ENCODE measurements at places on chromosomes 1 and 21.

DNA sequence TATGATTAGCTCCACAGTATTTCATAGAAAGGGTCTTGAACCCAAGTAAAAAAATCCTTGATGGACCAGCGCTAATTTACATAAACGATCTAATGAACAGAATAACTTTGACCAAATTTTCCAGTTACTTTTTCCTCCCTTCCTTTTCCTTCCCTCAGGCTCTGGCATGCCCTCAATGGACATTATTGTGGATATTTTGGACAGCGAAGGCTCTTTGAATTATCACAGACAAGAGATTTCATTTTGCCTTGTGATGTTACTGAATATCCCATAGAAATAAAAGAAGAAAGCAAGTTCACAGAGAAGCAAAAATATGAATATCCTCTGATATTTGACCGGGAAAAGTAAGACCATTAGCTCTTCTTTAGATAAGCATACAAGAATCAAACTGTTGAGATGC lies 60.3 kb upstream of the EXO1 start:
- DNase-seq, result no peak

DNA sequence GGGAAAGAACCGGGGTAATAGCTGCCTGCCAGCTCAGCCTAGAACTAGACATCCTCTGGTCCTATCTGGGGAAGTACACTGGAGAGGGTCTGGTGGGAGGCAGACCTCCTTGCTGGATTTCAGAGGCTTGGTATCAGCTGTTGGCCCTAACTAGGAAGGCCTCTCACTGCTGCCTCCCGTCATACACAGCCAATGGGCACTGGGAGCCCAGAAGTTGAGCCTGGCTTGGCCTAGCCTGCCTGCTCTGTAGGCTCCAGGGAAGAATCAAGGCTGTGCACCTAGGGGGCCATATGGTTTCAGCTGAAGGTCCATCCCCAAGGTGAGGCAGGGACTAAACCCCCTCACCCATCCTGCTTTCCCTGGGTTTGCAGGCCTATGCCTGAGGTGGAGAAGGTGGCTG lies 4.3 kb upstream of the MUTYH start:
- DNase-seq, result no peak

GRCh38 chr1:240021709-240022108 lies 70.0 kb upstream of the FMN2 start:
- DNase-seq, result no peak

DNA sequence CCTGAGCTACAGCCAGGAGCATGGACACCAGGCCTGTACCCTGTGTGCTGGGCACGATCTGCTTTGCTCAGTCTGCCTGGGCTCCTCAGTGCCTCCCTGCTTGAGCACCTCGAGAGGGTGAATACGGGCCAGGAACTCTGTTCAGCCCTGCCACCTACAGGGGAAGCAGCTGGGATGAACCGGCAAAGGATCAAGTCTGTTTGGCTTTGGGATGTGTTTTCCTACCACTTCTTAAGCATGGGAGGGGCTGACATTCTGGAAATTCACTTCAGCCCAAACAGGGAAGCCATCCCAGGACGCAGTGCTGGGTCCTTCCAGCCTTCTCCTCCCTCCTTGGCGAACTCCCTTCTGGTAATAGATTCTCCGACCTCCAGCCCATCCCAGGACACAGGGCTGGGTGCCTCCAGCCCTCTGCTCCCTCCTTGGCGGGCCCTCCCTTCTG lies 55.8 kb upstream of the SELENON start:
- DNase-seq, result peak; percentile 65

DNA sequence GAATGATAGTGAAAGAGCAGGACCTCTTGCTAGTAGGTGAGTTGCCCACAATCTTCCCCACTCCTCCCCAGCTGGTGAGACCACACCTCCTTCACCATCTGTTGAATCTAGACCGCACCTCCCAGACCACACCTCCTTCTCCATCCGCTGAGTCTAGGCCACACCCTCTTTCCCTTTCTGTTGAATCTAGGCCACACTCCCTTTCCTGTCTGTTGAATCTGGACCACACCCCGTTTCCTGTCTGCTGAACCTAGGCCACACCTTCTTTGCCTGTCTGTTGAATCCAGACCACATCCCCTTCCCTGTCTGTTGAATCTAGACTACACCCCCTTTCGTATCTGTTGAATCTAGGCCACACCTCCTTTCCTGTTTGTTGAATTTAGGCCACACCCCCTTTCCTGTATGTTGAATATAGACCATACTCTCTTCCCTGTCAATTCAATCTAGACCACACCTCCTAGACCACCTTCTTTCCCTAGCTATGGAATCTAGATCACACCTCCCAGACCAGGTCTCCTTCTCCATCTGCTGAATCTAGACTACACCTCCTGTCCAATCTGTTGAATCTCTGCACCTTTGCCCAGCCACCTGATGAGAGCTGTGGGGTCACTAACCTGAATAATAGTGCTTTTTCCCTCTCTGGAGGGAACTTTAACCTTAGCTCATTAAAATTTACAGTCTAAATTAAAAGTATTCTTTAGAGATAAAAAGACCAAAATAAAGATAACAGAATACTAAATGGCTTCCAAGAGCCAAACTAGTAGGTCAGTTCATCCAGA lies 116.3 kb downstream of the DAB1 start:
- no peak for DNase-seq

DNA sequence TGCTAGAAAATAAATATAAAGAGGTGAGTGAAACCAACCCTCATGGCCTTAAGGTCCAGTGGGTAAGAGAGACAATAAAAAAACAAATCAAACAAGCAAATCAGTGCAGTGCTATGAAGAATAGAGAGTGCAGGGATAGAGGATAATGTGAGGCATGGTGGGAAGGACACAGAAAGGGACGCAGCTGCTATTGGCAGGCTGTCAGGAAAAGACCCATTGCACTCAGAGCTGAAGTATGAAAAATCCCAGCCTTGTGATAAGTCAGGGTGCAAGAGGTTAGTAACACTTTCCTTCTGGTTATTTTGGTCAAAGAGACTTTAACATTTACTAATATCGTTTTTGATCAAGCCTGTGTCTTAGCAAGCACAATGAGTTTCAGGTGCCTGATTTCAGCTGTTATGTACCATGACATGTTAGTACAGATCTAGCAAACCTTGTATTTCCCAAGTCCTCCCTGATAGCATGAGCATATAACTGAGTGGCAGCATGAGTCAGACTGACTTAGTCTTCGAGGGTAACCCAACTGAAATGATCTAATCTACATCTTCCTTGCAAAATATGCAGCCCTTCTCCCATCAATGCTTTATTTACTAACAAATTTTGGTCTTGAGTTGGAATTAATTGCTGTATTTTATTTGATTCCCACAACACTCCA lies 31.7 kb downstream of the CHML start:
- DNase-seq, result no peak

DNA sequence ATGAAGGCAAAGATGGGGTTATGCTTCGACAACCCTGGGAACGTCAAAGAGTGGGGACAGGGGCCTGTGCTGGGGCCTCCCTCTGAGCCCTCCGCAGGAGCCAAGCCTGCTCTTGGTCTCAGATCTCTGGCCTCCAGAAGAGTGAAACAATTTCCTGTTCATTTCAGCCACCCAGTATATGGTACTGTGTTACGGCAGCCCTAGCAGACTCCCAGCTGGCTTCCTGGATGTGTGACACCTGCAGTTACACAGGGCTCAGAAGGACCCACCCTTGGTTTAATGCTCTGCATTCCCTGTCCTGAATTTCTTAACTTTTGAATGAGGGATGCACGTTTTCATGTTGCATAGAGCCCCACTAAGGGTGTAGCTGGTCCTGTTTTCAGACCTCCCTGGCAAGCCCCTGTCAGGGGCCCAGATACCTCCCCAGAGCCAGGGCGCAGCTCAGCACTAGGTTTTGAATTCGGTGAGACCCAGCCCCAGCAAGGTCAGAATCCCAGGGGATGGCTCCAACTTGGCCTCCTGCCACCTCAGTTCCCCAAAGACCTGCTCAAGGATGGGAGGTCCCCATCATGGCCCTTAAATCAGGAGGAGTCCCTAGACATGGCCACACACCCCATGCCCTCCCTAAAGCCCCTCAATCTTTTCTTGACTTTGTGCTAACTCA lies 79.0 kb upstream of the IFFO2 start:
- DNase-seq, result no peak

GRCh38 chr1:57820356-57821095 lies 396.7 kb upstream of the DAB1 start:
- no peak for DNase-seq

- no peak for DNase-seq
Measured at GRCh38 chr1:47211796-47212269, 20.2 kb downstream of the TAL1 start.

DNA sequence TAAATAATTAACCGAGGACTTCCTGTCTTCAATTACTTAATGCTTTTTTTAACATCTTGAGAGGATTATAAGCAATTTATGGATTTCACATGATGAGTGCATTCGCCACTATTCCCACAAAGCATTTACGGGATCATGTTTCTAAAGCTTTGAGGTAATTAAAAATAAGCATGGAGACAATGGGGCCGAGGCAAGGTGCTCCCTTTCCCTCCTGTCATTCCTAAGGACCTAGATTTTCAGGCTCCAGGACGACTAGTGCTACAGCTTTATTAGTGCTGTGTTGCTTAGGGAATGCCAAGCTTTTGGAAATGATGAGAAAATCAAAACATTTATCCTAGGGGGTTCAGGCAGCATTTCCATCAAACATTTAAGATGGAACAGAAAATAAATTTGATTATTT lies 209.2 kb downstream of the KCTD3 start:
- DNase-seq, result no peak

- no peak for DNase-seq
Measured at GRCh38 chr1:43034778-43035177, 76.1 kb upstream of the SLC2A1 start.

DNA sequence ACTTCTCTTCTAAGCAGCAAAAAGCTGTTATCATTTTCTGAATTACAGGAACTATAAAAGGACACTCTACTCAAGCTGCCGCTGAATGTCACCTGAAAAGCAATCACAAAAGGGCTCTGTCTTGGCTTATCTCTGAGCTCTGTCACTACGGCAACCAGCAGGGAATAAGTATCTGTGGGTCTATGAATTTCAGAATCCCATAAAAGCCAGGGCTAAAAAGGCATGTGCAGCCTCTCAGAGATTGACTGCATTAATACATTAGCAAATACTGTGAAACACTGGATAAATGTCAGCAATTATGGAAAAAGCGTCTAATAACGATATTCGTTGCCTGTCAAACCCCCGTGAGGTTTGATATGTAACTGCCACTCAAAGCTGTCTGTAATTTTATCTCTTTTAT lies 210.2 kb upstream of the DMRTA2 start:
- DNase-seq, result no peak

DNA sequence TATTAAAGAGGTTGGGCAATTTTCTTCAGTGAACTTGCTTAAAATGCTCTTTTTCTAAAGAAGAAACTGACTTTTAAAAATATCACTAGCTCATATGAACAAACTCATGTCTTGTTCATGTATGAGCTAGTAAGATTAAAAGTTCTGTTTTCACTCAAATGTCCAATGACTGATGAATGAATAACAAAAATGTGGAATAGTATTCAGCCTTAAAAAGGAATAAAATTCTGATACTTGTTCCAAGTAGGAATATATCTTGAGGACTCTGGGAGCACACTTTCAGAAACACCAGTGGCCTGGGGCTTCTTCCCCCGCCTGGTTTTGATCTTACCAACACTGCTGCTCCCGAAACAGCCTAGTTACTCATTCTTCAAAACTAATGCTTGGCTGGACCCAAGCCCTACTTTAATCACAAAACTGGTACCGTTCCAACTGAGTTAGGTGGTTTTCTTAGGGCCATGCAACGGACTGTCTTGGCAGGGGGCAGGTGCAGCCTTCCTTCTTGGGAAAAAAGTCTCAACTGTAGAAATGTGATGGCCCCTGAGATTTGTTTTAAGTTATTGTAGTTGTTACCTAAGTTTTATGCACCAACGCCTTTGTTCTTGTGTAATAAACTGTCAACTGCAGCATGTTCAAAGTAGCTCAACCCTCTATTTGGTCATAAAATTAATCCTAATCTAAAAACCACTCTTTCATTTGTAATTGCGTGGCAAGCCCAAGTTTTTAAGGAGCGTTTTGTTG lies 116.0 kb downstream of the ETS2 start:
- DNase-seq, result no peak

- no peak for DNase-seq
Measured at GRCh38 chr1:201213926-201214325, 23.3 kb downstream of the IGFN1 start.

DNA sequence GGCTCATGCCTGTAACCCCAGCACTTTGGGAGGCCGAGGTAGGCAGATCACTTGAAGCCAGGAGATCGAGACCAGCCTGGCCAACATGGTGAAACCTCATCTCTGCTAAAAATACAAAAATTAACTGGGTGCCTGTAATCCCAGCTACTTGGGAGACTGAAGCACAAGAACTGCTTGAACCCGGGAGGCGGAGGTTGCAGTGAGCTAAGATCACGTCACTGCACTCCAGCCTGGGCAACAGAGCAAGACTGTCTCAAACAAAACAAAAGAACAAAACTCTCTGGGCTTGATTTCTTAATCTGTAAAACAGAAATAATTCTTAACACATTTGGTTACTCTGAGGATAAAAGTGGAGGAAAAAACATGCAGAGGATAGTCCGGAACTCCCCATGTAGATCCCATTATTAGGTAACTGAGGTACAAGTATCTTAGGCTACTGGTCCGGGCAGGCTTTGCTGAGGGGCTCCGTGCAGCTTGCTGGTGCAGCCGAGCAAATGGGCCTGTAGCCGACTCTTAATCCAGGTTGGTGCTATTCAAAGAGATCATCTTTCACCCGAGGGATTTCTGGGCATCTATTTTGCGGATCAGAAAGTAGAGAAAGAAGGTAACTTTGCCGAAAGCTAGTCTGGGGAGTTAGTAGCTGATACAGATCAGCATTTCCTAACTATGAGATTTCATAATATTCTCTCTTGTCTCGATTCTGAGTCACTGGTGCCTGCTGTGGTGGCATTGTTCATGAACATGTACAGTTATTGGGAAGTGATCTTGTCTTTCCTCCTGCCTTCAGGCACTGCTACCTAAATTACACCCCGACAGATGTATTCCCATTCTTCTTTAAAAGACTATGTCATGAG lies 56.8 kb downstream of the NFIA start:
- DNase-seq, result peak; percentile 30

DNA sequence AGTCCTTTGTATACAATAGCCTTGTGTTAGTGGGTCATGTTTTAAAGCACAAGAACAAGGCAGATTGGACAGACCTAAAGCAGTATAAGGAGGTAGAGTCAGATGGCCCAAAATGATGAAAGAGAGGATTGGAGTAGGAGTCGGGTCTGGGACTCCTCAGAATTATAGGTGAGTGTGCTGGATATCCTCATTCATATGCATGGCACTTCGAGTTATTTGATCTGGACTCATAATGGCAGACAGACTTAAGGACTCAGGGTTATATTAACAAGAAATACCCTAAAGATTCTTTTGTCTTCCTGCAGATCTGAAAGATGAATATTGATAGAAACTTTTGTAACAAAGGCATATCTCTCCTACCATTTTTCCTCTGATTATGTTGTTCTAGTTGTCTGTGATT lies 92.7 kb downstream of the GABPA start:
- no peak for DNase-seq

- DNase-seq, result no peak
Measured at GRCh38 chr1:150161747-150162581, 12.2 kb downstream of the PLEKHO1 start.

Data from fibroblast of the conjunctiva (primary cell).